ENCODE measurements at places on chromosomes 11 and 22.

GRCh38 chr11:121300313-121300971 lies 7.9 kb downstream of the SC5D start:
- DNase-seq = no peak

GRCh38 chr11:80831374-80831773 lies 1390.5 kb upstream of the TENM4 start:
- DNase-seq = no peak

DNA sequence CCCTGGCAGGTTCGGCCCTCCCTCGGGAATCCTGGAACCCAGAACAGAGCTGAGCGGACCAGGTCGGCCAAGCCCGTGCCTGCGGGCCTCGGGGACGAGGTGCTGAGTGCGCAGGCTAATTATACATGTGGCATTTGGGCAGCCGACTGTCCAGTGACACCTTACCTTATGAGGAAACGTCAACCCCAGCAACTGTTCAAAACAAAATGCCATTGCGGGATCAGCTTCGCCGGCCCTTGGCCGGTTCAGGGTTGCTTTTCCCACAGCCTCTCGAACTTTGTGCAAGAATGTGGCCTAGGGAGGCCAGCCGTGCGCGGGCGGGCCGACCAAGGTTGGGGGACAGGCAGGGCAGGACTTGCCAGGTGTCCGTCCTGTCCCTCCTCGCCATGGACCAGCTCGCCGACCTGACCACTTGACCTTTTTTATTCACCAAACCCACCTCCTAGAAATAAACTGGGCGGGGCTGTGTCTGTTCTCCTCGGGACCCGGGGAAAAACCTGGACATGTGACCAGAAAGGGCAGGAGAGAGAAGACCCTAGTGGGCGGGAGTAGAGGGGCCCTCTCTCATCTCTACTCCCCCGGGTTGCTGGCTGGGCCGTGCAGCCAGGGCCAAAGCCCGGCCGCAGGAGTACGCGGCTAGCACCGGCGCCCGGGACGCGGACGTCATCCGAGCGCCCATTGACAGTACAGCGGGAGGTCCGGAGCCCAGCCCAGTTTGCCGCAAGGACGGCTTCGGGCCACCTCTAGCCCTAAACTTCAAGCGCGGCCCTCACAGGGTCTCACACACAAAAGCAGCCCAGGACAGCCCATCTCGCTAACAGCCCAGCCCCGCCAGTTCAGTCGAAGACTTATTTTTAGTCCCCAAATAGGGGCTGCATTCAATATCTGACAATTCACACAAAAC lies 134.3 kb upstream of the C11orf58 start:
- DNase-seq = no peak

- DNase-seq = no peak
Measured at GRCh38 chr11:16774936-16775613, 36.6 kb downstream of the C11orf58 start.

- no peak for DNase-seq
Measured at GRCh38 chr11:82458761-82459160, 274.9 kb downstream of the FAM181B start.

GRCh38 chr11:8321876-8322275 lies 58.2 kb upstream of the LMO1 start:
- no peak for DNase-seq

GRCh38 chr11:11607772-11608171 lies 14.0 kb downstream of the GALNT18 start:
- no peak for DNase-seq

GRCh38 chr11:26849036-26849435 lies 127.2 kb upstream of the SLC5A12 start:
- no peak for DNase-seq

GRCh38 chr11:66789097-66789890 lies 53.9 kb upstream of the RCE1 start:
- DNase-seq = no peak

DNA sequence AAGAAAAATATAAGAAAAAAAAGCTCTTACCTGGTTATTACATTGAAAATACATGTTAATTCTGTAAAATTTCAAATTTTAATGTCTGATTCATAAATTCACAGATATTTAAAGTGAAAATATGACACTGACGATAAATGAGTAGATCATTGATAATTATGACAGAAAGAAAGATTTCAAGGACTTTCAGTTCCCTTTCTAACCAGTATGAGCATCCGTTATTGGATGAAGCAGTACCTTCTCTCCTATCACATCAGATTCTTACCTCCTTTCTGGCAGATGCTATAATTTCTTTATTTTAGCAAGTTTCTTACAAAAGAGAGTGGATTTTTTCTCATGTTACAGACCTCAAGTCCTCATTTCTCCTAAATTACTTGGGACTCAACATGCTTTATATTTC lies 847.3 kb downstream of the JRKL start:
- DNase-seq = no peak

DNA sequence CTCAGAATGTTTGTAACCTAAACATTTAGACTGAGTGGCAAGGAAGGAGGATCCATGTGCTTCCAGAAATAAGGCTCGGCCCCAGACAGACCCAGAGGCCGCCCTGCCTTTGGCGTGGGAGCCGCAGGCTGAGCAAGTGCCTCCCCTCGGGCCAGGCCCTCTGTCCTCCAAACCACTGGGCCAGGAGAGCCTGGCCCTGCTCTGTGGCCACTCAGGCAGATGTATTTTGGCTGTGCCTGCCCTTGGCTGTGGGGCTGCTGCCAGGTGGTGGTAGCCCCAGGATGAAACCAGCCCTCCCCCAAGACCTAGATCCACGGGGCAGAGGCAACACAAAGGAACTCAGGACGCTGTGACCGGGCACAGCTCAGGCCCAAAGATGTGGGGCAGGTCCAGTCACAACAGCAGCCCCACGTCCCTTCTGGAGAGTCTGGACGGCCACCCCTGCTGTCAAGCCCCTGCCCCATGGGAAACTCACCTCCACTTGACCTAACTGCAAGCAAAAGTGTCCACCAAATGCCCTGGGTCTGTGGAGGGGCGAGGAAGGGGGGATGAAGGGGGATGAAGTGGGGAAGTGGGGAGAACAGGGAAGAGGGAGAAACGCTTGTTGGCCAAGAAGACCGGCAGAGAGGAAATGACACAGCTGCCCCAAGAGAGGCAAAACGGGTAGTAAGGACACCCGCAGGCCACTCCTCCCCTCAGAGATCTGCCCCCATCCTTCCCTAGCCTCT lies 24.0 kb downstream of the PISD start:
- no peak for DNase-seq

DNA sequence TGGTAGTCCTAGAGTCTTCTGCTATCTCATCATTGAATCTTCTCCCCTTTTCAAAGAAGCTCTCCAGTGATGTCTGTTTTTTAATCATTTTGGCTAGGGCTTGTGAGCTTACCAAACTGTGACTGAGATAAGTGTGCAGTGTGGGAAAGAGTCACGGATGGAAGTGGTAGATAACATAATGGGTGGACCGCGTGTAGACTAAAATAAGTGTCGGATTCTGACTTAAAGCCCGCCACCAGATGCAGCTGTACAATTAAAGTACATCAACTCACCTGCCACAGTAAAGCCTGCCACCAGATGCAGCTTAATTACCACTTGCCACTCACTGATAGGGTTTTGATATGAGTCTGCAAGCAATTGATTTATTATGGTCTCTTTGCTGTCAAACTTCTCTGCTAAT lies 581.5 kb downstream of the LRRC4C start:
- DNase-seq = no peak

GRCh38 chr11:103893371-103893770 lies 143.1 kb upstream of the DDI1 start:
- DNase-seq = no peak

DNA sequence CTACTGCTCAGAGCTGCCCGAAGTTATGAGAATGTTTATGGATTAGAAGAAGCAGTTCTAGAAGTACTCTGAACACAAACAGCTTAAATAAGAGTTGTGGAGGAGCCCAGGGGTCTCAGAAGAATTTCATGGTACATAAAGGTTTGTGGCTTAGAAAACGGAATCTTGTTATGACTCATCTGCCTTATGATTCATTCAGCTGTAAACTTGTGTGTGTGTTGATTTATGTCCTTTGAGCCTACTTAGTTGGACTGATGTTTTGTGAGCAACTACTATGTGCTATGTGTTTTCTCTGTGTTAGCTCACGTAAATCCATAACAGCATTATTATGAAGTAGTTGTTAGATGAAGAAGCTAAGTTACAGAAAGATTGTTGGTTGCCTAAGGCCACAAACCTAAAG lies 203.7 kb downstream of the PGR start:
- DNase-seq = no peak

GRCh38 chr11:61147791-61148620 lies 13.2 kb downstream of the VPS37C start:
- DNase-seq = no peak

DNA sequence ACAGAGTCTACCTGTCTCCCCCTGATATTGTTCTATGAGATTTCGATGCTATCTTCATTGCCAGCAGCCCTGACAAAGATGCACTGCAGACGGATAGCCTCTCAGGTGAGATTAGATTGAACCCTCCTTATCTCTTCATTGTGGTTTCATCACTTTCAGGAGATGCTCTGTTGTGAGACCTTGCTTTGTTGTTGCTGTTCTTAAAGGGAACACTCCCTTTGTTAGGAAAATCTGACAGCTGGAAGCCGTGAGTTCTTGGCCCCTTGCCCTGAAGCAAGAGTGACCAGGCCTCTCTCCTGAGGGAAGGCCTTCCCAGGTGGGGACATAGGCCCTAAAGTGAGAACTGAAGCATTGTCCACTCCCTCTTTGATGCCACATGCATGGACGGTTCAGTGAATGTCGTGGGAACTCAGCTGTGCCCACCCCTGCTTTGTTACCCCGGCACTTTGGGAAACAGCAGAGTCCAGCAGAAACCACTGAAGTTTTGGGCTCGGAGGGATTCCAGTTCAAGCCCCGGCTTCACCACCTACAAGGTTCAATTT lies 976.1 kb downstream of the TBC1D22A start:
- DNase-seq = no peak

- DNase-seq = no peak
Measured at GRCh38 chr11:2468363-2469235, 23.8 kb downstream of the KCNQ1 start.

- no peak for DNase-seq
Measured at GRCh38 chr11:95700471-95700817, 89.1 kb downstream of the FAM76B start.

- DNase-seq = no peak
Measured at GRCh38 chr22:24391836-24392217, 35.6 kb upstream of the ADORA2A start.

DNA sequence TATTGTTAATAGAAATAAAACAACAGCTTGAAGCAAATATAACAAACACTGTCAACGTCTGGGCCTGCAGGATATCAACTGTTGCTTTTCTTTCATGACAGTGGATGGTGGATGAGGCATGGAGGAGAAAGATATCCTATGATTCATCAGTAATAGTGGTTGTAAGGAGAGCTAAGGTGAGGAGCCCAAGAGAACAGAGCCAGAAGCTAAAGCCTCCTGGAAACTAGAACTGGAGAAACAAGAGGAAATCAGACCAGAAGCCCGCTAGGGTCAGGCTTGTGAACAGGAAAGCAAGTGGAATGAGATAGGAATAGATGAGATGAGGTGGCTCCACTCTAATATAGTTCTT lies 37.7 kb upstream of the MMP12 start:
- no peak for DNase-seq

GRCh38 chr22:42717197-42717928 lies 3.3 kb downstream of the A4GALT start:
- no peak for DNase-seq

DNA sequence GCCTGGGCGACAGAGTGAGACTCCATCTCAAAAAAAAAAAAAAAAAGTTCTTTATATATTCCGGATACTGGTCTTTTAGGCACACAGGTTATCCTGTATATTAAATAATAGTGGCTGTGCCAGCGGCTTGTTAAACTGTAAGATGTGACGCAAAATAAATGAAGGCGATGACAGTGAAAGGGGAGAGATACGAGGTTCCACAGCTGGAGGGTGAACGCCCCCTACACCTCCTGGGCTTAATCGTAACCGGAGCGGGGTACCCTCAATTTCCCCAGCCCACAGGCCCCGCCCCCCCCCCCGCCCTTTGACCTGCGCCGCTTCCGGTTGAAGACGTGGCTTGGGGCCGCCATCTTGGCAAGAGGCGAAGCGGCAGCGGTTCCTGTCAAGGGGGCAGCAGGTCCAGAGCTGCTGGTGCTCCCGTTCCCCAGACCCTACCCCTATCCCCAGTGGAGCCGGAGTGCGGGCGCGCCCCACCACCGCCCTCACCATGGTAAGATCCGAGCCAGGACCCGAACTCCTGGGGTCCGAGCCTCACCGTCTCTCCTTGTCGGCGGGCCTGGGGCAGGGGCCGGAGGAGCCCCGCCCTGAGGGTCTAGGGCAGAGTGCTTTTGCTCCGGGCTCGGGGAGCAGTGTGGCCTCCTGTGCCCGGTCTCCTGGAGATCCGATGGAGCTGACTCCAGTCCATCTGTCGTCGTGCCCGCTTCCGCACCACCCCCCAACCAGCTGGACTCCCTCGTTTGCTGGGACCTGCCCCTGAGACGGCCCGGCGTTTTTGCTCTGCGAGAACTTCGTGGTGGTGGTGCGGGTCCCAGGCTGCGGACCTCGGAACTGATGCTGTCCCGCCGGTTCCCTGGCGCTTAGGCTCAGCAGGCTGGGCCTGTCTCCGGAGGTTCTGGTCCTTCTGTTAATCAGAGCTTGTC lies at the start of gene ARCN1:
TSS of gene ARCN1 (plus strand) at position 349 of the 920 bp plus-strand sequence. CDS start at position 488, 139 bp downstream.
- DNase-seq = peak; percentile 29

DNA sequence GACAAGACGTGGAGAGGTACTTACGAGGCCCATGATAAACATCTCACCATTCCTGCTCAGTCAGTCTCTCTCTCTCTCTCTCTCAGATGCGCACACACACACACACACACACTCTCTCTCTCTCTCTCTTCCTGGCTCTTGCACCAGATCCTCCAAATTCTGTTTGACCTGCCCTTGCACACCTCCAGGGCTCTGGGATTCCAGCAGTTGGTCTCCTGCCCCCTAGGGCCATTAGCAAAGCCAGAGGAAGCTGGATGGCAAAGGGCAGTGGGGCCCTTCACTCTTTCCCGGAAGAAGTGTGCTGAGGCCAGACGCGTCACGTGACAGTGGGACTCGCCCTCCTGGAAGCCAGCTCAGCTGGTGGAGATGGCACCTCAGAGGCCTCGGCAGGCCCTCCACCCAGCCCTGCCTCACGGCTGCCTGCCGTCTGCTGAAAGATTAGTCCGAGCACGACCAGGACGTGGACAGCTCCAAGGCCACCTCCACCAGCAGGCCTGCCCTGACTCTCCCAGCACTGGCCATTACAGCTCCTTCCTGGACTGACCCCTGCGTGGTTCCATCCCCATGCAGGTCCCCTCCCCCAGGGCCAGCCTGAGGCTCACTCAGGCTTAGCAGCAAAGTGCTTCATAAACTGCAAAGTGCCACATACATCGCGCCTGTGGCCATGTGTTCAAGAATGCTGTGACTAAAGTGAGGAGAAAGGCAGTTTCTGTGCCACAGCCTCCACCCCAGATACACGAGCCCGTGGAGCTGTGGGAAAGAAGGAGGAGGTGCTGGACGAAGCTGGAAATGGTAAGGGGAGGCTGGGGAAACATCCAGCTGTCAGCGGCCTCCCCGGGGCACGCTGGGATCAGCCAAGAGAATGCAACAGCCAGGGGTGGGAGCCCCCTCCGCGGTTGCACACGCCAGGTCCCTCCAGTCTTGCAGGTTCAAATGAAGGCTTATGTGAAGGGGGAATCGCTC lies 3.7 kb downstream of the PDGFB start:
- DNase-seq = no peak

- DNase-seq = no peak
Measured at GRCh38 chr11:59616396-59616982, 915 bp upstream of the OSBP start.

GRCh38 chr22:39634530-39635405 lies 64.2 kb downstream of the CACNA1I start:
- no peak for DNase-seq

- no peak for DNase-seq
Measured at GRCh38 chr22:49090853-49091135, 736.9 kb downstream of the BRD1 start.

All from cerebellar nuclear complex (tissue), 1 donor.